HFFc6 (cell line): ENCODE measurements at places on chromosomes 3 and 15.

GRCh38 chr3:5264896-5265770 lies 77.6 kb downstream of the EDEM1 start:
- DNase-seq, result peak; percentile 13

GRCh38 chr3:45064512-45065372 lies 38.6 kb downstream of the CLEC3B start:
- peak; percentile 94 for DNase-seq

DNA sequence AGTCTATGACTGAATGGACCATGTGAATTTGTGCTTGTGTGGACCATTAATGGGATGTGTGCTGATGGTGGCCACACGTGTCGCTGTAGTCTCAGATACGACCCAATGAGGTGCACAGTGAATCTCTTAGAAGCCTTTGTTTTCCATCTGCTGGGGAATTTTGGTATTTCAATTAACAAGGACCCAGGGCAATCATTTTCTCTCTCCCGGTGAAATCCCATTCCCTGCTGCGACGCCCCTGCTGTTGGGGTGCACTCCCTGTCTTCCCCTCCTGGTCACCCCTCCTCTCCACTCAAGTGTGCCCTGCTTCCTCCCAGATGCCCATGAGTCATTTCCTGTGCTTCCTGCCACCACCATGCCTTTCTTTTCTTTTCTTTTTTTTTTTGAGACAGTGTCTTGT lies 32.7 kb downstream of the EBLN2 start:
- no peak for DNase-seq

- no peak for DNase-seq
Observed at GRCh38 chr15:101295607-101296161, 636 bp upstream of the SNRPA1 start.

GRCh38 chr3:128499724-128500275 lies 6.8 kb upstream of the GATA2 start:
- DNase-seq, result peak; percentile 44

- DNase-seq, result peak; percentile 77
Observed at GRCh38 chr15:49815950-49816349, 195.1 kb downstream of the DTWD1 start.

- no peak for DNase-seq
Observed at GRCh38 chr15:78680431-78681075, 39.5 kb upstream of the CHRNB4 start.

DNA sequence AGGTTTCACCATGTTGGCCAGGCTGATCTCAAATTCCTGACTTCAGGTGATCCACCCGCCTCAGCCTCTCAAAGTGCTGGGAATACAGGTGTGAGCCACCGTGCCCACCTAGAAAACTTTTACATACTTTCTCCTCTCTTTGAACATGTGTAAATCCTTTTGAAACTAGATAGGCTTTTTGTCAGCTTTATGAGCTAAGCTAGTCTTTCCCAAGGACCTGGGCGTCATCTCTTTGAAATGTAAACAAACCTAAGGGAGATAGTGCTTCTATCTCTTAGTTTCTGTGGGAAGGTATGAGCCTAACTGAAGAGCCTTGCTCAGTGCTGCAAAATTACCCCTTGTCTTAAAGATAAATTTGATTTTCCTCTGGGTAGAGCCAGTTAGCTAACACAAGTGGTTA lies 4.8 kb downstream of the CX3CR1 start:
- peak; percentile 45 for DNase-seq

- no peak for DNase-seq
Observed at GRCh38 chr3:184349563-184350470, 11.6 kb downstream of the CLCN2 start.

GRCh38 chr3:26589678-26590077 lies 32.9 kb upstream of the LRRC3B start:
- no peak for DNase-seq

- DNase-seq, result no peak
Observed at GRCh38 chr3:129106866-129107565, 14.6 kb downstream of the RAB43 start.

GRCh38 chr3:64063207-64063982 lies 40.1 kb upstream of the PSMD6 start:
- DNase-seq, result no peak

GRCh38 chr15:68791431-68792283 lies 29.0 kb downstream of the ANP32A start:
- no peak for DNase-seq

DNA sequence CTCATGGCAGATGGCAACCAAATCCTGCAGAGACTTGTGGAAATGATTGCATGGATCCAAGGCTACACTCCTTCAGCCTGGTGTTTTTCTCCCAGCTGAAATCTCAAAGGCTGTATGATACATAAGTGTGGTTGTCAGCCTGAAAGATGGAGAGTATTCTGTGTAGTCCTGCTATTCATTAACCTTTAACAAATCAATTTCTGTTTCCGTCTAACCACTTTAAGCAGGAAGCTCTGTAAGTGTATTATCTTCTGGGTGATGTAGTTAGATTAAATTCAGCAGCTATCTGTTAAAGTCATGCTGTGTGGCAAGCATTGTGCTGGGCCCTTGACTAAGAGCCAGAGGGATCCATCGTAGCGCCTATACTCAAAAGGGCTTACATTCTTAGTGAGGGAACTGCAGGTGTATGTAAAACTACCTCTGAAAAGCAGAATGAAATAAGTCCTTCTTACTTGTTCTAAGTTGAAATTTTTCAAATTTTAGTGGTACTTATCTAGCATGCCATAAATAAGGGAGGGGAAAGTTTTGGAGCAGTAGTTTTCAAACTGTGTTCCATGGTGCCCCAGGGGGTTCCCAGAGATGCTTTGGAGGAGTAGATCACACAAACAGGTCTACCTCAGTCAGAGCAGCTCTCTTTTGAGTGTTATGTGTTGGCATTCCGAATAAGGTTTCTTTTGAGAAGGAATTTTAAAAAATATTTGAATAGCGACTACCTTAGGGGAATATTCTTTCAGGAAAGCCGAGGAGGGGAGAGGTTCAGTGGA lies 28.9 kb downstream of the HACD3 start:
- DNase-seq, result no peak

- peak; percentile 36 for DNase-seq
Observed at GRCh38 chr3:179000144-179000543, 71.5 kb downstream of the ZMAT3 start.

- no peak for DNase-seq
Observed at GRCh38 chr3:70855149-70855548, 542.7 kb upstream of the MDFIC2 start.

DNA sequence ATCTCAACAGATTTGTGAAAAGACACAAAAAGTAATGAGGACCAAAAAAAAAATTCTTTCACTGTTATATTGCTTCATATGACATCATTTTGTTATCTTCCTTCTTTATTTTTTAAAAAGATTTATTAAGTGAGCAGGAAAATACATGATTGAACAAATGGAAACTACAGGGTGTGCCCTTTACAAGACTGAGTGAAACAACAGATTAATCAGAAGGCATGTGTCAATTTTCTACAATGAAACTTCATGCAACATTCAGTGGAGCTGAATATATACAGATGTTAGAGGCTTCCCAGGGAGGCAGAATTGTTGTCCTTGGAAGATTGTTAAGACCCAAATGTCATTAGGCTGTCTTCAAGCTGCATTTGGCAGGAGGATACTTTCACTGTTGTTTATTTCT lies 28.4 kb upstream of the SLC2A2 start:
- no peak for DNase-seq

GRCh38 chr3:58693940-58694850 lies 27.6 kb upstream of the FAM3D start:
- no peak for DNase-seq

DNA sequence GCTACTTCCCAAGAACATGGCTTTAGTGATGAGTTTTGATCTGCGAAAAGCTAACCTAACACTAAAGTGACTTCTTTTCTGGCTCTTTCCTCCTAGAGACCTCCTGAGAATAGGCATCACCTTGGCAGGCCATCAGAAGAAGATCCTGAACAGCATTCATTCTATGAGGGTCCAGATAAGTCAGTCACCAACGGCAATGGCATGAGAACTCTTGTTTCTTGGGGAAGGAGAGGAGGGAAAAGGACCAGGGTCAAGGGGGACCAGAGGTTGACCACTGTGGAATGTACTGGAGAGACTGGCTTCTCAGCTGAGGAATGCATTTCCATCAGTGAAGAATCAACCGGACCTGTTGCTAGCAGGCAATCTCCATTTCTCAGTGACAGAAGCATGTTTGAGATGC lies 463.9 kb downstream of the EPHB1 start:
- DNase-seq, result no peak

GRCh38 chr3:24336101-24336500 lies 158.5 kb downstream of the THRB start:
- no peak for DNase-seq

- no peak for DNase-seq
Observed at GRCh38 chr15:70704166-70704565, 59.2 kb downstream of the UACA start.

DNA sequence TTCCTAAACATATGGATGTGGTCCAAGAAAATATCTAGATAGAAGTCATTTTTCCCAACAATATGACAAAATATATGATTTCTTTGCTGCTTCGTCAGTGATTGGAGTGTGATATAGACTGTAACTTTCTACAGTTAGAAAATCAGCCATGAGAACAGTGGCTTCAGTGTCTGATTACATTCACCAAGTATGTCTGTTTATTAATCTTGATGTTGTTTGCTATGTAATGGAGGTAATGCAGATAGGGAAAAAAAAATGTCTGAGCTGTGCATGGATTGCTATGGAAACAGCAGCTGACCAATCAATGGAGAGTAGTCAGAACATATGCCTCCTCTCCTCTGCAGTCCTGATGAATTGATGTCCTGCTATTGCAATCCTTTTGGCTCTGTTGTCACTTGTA lies 72.3 kb upstream of the GAP43 start:
- no peak for DNase-seq

- DNase-seq, result no peak
Observed at GRCh38 chr15:73142802-73143762, 90.8 kb downstream of the NEO1 start.

- DNase-seq, result peak; percentile 12
Observed at GRCh38 chr15:75452865-75453702, 1.6 kb upstream of the SIN3A start.

DNA sequence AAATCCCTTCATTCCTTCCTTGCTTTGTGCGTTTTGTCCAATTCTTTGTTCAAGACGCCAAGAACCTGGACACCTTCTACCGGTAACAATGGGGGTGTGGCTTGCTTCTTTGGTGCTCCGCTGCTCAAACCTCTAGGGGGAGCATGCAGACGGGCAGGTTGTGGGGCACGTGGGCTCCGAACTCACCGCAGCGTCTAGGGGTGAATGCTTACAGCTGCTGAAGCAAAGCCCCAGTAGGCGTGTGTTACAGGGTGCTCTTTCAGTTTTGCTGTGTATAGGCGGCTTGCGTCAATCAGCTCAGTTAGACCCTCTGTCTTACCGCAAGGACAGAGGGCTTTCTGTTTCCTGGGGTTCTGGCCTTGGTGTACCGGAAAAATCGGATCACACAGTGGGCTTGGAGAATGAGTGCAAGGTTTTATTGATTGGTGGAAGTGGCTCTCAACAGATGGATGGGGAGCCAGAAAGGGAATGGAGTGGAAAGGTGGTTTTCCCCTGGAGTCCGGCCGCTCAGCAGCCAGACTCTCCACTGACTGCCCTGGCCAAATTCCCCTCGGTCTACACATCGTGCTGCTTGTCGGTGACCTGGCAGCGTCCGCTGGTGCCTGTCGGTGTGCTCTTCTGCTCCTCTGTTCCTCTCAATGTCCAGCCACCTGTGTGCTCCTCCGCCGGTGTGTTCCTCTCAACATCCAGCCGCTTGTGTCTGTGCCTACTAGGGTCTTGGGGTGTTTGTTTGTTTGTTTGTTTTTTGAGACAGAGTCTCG lies 1.2 kb upstream of the LRRC34 start:
- DNase-seq, result no peak

DNA sequence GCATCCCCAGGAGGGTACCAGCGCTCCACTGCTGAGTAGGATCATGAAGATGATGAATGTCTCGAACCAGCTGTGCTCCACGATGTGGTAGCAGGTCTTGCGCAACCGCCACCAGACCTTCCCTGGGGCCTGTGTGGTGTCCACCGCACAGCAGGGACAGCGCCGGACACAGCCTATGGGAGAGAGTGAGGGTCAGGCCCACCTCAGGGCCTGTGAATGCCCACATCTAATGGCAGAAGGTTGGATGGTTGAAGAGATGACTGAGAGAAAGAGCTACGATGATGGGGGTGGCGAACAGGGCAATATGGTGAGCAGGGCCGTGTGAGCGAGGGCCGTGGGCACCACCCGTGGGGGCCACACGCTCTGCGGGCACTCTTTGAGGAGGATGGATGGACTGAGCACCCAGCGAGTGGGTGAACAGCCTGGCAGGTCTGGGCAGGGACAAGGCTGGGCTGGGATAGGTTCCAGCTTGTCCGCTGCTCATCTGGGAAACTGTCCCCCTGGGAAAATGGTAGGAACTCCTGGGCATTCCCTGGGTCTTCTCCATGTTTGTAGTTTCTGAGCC lies 74.1 kb downstream of the SCN5A start:
- DNase-seq, result no peak

GRCh38 chr3:163327086-163327485 lies 1751.2 kb downstream of the SI start:
- DNase-seq, result no peak

DNA sequence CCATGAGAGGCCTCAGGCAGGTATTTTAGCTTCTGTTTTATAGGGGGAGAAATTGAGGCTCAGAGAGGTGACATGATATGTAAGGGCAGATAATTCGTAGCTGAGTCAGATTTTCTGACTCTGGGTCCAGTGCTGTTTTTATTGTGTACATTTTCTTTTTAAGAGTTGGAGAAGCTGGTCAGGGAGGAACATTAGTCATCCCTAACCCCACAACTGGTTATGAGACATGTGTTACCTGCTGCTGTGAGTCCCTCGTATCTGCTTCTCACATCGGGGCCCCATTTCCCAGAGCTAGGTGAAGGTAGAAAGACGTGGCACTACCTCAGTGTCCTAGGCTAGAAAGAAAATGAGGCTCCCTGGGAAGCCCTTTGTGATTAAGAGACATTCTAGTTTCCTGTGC lies 28.6 kb downstream of the GALNT15 start:
- DNase-seq, result peak; percentile 77

DNA sequence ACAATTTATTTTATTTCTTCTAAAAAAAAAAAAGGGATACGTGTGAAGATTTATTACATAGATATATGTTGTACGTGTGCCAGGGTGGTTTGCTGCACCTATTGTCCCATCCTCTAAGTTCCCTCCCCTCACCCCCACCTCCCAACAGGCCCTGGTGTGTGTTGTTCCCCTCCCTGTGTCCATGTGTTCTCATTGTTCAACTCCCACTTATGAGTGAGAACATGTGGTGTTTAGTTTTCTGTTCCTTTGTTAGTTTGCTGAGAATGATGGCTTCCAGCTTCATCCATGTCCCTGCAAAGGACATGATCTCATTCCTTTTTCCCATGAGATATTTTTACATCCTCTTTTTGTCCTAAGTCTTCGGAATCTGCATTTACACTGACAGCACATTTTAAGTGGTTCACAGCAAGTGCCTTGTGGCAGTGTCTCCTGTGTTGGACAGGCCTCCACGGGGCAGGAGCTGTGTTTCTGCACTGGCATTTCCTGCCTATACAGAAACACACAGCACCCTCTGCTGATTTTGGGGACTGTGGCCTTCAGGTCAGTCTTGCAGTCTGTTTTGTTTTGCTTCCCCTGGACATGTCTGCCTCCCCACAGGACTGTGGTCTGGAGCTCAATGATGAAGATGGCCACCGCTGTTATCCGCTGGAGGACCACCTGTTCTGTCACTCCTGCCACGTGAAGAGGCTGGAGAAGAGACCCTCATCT lies 12.7 kb upstream of the SACM1L start:
- DNase-seq, result no peak
